Inflammatory macrophage (primary cell): ENCODE measurements at places on chromosomes 12 and 14.

DNA sequence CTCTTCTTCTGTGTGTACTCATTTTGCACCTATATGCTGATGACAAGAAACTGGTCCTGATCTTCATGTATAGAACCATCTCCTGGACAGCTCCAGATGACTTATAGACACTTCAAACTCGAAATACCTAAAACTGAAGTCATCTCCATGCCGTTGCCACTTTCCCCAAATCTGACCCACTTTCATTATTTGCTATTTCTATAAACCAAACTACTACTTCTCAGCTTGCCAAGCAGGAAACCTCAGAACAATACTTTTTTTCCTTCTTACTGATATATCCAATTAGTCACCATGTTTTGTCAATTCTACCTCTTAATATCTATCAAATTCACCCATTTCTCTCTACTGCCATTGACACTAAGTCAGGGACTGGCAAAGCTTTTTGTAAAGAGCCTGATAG, 14.8 kb downstream of the SGPP1 start:
- DNase-seq = no peak

DNA sequence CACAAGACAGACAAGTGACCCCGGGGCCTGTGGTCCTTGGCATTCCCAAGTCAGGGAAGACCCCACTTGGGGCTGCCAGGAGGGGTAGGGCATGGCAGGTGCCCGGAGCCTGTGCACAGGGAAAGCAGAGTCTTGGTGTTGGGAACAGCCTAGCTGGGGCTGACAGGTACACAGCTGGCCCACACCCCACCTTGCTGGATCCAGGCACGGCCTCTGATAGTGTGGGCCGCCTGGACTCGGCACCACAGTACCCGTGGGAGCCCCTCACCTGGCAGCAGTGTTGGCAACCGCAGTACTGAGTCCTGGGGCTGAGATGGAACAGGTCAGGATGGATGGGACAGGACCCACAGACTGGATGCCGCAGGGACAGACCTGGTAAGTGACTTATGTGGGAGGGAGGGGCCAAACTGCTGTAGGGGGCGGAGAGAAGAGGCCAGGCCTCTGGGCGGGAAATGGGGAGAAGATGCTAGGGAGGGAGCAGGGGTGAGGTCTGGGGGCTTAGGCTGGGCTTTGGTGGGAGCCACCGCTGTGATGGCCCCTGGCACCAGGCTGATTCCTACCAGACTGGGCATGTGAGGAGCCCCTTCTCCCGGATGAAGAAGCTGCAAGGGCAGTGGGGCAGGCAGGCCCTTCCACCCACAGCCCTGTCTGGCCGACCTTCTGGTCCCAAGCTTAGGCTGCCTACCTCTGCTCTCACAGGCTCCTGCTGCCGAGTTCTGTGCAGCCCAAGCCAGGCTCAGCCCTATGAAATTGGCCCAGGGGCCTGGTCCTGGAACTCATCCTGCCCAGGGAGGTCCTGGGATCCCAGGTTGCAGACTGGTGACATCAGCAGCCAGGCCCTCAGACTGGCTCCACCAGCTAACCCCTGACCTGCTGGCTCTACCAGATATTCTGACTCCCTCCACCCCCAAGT, at the start of gene TGM1:
Gene TGM1, minus strand, starts transcription at position 357 of the 913 bp plus-strand sequence. CDS start 825 bp downstream, outside the sequence.
- DNase-seq = no peak

GRCh38 chr12:1836854-1837421, 16.6 kb downstream of the LRTM2 start:
- no peak for DNase-seq

- DNase-seq = no peak
These were observed 60.7 kb downstream of the POLR3B start for GRCh38 chr12:106417926-106418910.

GRCh38 chr12:64387197-64387816, 3.3 kb downstream of the C12orf56 start:
- no peak for DNase-seq
